ENCODE measurements at places on chromosomes 3 and 15. TPM values are rescaled to one million over a fixed set of nuclear protein-coding genes. Genes with fewer than 3 reads are reported as not detected.

The C3orf85 gene
- not detected for total RNA-seq

The MUC13 gene
- not detected for total RNA-seq

The DAZL gene
- not detected for total RNA-seq

The PCOLCE2 gene
- 14.8 TPM for total RNA-seq

The SNURF gene
- 55.8 TPM for total RNA-seq

The MINAR1 gene
- 20.5 TPM for total RNA-seq

The SLCO2A1 gene
- 1.3 TPM for total RNA-seq

The NMB gene
- total RNA-seq, result 1.5 TPM

The HYAL1 gene
- total RNA-seq, result 1.1 TPM

The FEZF2 gene
- 14.3 TPM for total RNA-seq

The CACNA2D3 gene
- total RNA-seq, result 4.9 TPM

The ERICH6 gene
- total RNA-seq, result not detected

The CBLB gene
- 113 TPM for total RNA-seq

The MTHFS gene
- total RNA-seq, result 33.6 TPM

The KCTD6 gene
- total RNA-seq, result 62.4 TPM

The SLC6A20 gene
- total RNA-seq, result 6.2 TPM

The NOP10 gene
- total RNA-seq, result 58.9 TPM

The CPLX3 gene
- 42.8 TPM for total RNA-seq

The ADGRG7 gene
- total RNA-seq, result 0.22 TPM

The GRIP2 gene
- total RNA-seq, result 9.1 TPM

The GNAI2 gene
- 125 TPM for total RNA-seq

The USP50 gene
- total RNA-seq, result not detected

The STRIT1 gene
- total RNA-seq, result not detected

The TRIM71 gene
- total RNA-seq, result 9.7 TPM

The GPR27 gene
- total RNA-seq, result 9.1 TPM

The GOLGA6D gene
- total RNA-seq, result not detected

The A4GNT gene
- 0.33 TPM for total RNA-seq

The TTLL13 gene
- not detected for total RNA-seq

The RAB6B gene
- total RNA-seq, result 38.7 TPM

The ARGFX gene
- total RNA-seq, result not detected

The PRICKLE2 gene
- 126 TPM for total RNA-seq

The CCR5 gene
- total RNA-seq, result 0.11 TPM
